ENCODE measurements at places on chromosomes 6 and 20.

DNA sequence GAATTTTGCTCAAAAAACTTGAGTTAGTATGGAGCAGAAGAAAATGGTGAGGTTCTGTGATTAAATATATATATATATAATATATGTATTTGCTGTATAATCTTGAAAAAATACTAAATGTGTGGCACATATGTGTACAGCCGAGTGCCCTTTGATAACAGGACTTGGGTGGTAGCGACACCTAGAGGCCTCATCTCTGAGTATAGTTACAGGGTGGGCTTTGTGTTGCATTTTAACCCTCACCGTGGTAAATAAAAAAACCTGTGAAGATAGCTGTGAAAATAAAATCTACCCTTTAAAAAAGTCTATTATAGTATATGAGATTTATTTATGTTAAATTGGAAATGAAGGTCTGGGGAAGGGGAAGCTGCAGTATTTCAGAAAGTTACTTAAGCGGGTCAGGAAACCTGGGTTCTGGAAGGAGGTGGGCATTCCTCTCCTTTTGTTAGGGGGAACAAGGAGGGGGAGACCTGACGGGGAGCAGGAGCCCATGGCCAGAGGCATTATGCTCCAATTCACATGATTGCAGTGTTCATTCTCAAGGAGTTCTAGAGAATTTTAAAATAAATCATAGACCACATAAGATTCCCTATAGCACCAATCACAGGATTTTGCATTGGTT lies 82.7 kb downstream of the SH3BGRL2 start:
- DNase-seq = no peak

DNA sequence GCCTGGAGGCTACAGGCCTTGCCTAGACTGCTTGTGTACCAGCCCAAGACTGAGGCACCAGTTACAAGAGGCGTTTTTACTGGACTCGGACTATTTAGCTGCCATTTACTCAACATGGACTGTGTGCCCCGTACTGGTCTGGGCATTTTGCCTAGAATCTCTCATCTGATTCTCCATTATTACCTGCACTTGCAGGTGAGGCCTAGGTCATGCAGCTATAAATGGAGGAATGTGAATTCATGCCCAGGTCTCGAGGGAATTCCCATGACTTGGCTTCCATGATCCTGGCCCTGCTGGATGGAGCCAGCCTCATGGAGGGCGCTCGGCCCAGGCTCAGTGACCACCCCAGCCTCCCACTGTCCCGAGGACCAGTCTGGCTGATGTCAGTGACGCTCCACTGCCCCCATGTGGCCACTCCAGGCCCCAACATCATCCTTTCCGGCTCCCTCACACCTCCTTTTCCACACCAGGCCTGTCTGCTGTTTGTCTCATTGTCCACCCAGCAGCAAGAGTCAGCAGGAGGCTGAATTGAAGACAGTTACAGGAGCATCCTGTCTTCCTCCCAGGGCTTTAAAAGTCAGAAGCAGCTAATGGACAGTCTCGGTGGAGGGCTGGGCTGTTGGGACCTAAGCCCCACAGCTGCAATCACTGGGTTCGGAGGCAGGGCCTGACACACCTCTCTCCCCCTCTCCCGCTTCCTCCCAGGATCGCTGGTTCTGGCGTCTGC lies 8.7 kb downstream of the MMP24OS start:
- DNase-seq = no peak

GRCh38 chr6:109253366-109253765 lies 128.9 kb downstream of the CD164 start:
- DNase-seq = no peak

DNA sequence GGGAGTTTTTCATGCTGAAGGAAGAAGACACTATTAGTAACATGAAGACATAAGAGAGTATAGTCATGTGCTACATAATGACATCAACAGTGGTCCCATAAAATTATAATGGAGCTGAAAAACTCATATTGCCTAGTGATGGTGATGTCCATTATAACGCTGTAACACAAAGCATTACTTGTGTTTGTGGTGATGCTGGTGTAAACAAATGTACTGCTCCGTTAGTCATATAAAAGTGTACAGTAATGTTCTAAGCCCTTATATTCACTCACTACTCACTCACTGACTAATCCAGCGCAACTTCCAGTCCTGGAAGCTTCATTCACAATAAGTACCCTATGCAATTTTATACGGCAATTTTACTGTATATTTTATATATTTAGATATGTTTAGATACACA lies 26.8 kb upstream of the ASF1A start:
- no peak for DNase-seq

DNA sequence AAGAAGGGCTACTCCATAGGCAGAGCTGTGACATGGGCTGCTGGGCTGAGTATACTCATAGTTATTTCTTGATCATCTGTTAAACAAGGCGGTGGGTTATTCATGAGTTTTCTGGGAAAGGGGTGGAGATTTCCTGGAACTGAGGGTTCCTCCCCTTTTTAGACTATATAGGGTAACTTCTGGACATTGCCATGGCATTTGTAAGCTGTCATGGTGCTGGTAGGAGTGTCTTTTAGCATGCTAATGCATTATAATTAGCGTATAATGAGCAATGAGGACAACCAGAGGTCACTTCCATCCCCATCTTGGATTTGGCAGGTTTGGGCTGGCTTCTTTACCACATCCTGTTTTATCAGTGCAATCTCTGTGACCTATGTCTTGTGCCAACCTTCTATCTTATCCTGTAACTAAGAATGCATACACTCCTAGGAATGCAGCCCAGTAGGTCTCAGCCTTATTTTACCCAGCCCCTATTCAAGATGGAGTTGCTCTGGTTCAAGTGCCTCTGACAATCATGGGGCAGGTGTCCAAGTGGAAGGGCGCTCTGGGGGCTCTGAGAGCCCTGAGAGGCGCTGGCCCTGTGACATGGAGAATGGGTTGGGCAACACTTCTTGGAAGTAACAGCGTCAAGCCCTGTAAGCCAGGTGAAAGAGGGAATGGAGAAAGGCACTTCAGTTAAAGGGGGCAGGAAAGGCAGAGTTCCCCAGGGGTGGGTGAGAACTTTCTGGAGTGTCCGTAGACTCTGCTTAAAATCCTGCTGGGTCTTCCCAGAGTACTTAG lies 354.2 kb upstream of the SULF2 start:
- DNase-seq = no peak

GRCh38 chr6:152478377-152479010 lies 158.7 kb downstream of the SYNE1 start:
- no peak for DNase-seq

DNA sequence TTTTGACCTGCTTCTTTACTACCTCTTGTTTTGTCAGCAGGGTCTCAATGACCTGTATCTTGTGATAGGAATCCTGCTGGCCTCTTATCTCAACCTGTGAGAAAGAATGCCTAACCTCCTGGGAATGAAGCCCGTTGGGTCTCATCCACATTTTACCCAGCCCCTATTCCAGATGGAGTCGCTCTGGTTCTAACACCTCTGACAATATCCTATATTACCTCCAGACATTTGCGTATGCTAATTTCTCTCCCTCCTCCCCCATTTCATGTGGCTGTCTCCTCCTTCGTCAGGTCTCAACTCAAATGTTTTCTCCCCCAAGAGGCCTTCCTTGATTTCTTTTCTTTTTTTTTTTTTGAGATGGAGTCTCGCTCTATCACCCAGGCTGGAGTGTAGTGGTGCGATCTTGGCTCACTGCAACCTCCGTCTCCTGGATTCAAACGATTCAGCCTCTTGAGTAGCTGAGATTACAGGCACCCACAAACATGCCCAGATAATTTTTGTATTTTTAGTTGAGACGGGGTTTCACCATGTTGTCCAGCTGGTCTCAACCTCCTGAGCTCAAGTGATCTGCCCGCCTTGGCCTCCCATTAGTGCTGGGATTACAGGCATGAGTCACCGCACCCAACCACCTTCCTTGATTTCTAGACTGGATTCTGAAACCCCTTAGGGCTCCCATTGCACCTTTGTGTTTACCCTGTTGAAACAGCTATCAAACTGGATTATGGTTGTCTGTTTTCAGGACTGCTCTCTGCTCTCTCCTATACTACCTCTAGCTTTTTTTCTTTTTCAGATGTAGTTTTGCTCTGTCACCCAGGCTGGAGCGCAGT lies 49.5 kb upstream of the B4GALT5 start:
- no peak for DNase-seq

DNA sequence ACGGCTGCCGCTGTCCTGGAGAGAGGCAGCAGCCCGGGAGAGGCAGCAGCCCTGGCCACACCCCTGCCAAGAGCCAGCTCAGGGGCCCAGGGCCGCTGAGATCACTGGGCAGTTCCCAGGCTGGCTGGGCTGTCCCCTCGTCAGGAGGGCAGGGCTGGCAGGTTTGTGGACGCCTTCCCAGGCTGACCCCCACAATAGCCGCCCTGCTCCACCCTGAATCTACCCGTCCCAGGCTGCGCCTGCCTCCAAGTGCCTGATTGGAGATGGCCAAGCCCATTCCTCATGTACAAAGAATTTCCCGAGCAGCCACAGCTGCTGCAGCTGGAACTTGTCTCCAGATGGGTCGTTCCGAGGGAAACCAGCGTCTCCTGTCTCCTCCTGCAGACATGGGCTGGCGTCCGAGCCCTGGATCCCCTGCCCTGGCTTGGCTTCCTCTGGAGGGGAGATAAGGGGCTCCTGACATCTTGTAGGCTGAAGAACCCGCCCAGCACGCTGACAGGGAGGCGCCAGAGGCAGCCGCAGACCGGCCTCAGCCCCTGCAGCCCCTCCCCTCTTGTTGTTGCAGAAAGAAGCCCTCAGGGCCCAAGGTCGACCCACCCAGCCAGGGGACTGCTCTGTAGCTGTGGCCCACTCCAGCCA lies 9.4 kb upstream of the GATA5 start:
- no peak for DNase-seq

DNA sequence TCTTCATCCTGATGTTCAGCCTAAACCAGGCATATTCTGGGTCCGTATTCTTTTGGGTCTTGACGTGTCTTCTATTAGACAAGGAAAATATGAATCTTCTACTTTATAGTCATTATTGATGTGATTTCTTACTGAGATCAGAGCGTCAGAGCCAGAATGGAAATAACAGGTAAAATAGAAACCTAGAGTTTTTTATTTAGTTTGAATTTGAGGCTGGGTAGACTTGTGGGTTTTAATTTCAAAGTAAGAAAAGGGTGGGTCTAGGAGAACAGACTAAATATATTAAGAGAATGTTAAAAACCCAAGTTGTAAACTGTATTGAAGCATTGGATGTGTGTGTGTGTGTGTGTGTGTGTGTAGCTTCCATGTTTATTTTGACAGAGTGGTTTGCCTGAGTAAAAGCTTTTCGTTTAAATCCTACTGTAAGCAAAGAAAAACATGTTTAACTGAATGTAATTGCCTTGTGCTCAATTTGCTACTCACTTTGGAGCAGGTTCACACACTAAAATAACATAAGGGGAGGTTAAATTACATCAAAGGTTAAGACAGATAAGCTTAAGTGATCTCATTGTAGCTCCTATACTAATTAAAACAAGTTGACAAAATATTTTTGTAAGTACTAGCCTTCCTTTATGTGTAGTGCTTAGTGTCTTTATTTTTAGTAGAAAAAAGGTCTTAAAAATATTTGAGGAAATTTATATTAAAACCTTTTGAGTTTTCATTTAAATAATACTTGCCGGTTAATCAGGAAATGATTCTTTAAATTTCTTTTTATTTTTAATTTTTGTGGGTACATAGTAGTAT lies 17.4 kb downstream of the HECA start:
- no peak for DNase-seq

DNA sequence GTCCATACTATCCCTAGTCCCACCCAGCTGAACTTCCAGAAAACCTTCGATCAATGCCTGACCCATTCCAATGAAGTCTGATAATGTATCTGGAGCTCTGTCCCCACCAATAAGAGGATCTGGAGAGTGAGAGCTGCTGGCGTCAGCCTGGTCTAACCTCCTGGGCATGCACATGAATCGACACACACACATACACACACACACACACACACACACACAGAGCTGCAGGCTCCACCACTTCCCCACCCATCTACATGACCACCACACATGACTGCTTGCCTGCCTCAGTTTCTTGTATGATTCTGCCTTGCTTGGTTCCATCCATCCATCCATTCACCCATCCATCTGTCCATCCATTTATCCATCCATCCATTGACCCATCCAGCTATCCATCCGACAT lies 60.8 kb downstream of the FAXC start:
- no peak for DNase-seq

GRCh38 chr6:14200047-14200446 lies 82.5 kb downstream of the CD83 start:
- DNase-seq = no peak

GRCh38 chr6:134523051-134523450 lies 205.1 kb upstream of the SGK1 start:
- no peak for DNase-seq

GRCh38 chr6:4388675-4389074 lies 253.3 kb upstream of the ECI2 start:
- no peak for DNase-seq

GRCh38 chr6:123338394-123338793 lies 298.4 kb downstream of the TRDN start:
- DNase-seq = no peak

- DNase-seq = no peak
Measured at GRCh38 chr6:121485359-121485811, 49.9 kb downstream of the GJA1 start.

DNA sequence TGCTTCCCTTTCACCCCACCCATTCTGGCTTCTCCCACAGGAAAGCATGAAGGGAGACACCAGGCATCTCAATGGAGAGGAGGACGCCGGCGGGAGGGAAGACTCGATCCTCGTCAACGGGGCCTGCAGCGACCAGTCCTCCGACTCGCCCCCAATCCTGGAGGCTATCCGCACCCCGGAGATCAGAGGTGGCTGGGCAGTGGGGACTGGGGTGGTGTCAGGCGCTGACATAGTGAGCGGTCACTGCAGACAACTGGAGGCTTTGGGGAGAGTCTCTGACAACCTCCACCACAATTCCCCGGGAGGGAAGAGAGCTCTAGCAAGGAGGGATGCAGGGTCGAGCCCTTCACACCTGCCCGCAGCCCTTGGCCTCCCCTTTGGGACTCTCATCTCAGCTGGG lies 18.1 kb downstream of the DNMT3B start:
- no peak for DNase-seq

- no peak for DNase-seq
Measured at GRCh38 chr6:169956580-169956979, 205.2 kb downstream of the ERMARD start.

- DNase-seq = no peak
Measured at GRCh38 chr6:2534406-2535042, 216.2 kb downstream of the MYLK4 start.

GRCh38 chr6:16473184-16473907 lies 235.0 kb downstream of the GMPR start:
- DNase-seq = peak; percentile 70

- DNase-seq = no peak
Measured at GRCh38 chr6:157203764-157204163, 119.6 kb downstream of the TMEM242 start.

- DNase-seq = no peak
Measured at GRCh38 chr6:22956029-22956681, 386.8 kb downstream of the HDGFL1 start.

GRCh38 chr6:168972128-168972527 lies 281.5 kb downstream of the THBS2 start:
- no peak for DNase-seq

- DNase-seq = no peak
Measured at GRCh38 chr20:52270696-52271095, 79.1 kb upstream of the ZFP64 start.

Measured in GM06990 (cell line).